ENCODE measurements at places on chromosomes 5 and 9. TPM values are rescaled to one million over a fixed set of nuclear protein-coding genes. Genes with fewer than 3 reads are reported as not detected.

Gene MLANA
- total RNA-seq, result 6.5 TPM

DNA sequence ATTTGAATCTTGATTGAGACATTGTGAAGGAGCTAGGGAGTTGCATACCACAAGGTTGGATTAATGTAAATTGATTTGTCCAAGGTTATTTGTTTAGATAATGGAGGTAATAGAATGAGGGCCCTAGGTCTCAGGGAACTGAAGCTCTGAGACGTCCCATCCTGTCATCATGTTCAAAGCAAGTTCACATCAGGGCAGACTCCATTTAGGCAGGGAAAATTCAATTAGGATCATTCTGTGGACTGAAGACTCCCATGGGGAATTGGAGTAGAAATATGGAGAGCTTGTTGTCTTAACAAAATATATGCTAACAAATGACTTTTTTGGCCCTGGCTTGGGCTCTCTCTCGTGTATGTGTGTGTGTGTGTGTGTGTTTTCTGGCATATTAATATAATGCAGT is 722.0 kb upstream of the ADAMTS16 start:
- no peak for DNase-seq

DNA sequence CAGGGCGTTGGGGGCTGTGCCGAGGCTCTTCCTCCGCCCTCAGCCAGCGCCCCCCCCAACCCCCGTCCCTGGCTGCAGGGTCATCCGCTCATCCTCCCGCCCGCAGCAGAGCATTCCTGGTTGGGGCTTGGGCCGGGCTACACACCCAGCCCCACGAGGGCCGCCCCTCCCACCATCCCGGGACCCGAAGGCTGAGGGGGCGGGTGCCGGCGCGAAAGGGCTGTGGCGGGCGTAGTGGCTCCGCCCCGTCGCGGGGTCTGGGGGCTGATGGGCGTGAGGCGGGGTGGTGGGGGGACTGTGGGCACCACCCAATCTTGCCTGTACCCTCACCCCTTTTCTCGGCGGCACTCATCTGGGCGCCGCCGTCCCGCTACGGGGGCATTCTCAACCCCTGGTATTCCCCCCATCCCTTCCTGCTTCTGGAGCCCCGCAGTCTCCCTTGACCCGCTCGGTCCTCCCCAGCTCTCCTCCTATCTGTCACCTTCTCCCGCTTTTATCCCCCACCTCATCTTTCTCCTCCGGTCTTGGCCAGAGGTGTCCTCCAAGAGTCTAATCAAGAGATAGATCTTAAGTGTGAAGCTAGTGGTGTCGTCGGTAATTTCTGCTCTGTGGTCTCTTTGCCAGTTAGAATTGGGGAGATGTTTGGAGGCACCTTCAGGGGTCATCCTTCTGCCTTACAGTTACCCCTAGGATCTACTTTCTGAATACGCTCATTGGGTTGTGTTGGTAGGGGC is 1.6 kb downstream of the FER start:
- DNase-seq, result peak; percentile 77

Gene ELOVL7
- 12.9 TPM for total RNA-seq

GRCh38 chr5:93621327-93621798 is 38.3 kb downstream of the NR2F1 start:
- no peak for DNase-seq

- no peak for DNase-seq
Measured at GRCh38 chr5:162410365-162410764, 342.8 kb downstream of the GABRG2 start.

Gene EQTN
- 1.4 TPM for total RNA-seq

DNA sequence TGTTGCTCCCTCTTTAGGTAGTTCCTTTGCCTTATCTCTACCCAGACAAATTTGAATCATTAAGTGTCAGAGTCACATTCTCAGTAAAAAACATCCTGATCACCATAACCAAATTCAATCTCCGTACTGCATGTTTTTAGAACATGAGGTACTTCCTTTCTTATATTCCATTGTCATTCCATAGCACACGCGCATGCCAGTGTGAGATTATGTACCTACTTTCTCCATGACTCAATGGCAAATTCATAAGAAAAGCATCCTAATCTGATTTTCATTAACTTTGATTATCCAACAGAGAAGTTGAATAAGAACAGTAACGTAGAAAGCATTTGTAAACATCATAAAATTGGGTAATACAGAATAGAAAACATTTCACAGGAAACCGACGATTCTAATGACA is 1118.6 kb upstream of the CDH9 start:
- no peak for DNase-seq

GRCh38 chr9:972501-973294 is 3.8 kb upstream of the DMRT3 start:
- no peak for DNase-seq

Gene LURAP1L
- 21.3 TPM for total RNA-seq

DNA sequence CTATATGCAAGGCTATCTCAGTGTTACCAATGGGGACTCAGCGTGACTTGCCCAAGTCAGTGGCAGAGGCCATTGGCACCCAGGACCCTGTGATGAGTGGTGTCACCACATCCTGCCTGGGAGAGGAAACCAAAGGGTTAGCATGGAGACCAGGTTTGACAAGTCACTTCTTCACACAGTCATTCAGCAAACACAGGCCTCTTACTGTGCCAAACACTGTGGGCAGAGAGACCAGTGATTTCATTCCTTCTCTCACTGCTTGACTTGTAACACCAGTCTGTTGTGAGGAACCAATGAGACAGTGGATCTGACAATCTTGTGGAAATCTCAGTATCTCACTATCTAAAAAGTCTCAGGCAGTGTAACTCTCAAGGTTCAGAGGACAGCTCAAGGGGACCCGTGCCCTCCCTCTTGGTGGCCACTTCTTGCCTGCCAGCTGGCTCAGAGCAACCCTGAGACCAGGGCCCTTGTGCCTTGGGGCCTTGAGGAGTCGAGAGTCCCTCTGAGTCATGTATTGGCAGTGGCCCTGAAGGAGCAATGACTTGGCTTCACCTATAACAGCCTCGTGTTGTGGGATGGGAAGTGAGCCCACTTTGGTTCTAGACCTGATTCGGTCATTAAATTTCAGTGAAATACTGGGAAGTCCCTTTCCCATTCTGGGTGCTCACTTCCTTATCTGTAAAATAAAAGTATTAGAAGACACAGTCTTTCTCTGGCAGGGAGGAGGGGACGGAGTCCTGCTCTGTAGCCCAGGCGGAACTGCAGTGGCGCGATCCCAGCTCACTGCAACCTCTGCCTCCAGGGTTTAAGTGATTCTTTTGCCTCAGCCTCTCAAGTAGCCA is 1.6 kb downstream of the FABP6 start:
- DNase-seq, result no peak

GRCh38 chr5:53326424-53327153 is 153.8 kb upstream of the FST start:
- DNase-seq, result peak; percentile 33

DNA sequence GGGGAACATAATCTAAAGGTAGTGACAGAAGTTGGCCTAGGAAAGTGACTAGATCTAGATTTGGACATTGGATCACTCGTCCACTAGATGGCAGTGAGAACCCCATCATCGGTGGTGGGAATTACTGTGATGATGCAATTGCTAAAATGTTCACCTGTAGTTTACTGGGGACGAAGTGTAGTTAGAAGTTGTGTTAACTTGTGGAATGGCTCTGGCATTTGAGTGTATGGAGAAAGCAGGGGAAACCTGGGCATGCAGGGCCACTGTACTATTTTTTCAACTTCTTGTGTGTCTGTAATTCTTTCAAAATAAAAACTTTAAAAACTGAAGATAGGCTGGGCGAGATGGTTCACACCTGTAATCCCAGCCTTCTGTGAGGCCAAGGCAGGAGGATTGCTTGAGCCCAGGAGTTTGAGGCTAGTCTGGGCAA is 75.5 kb downstream of the PHAX start:
- DNase-seq, result peak; percentile 43

DNA sequence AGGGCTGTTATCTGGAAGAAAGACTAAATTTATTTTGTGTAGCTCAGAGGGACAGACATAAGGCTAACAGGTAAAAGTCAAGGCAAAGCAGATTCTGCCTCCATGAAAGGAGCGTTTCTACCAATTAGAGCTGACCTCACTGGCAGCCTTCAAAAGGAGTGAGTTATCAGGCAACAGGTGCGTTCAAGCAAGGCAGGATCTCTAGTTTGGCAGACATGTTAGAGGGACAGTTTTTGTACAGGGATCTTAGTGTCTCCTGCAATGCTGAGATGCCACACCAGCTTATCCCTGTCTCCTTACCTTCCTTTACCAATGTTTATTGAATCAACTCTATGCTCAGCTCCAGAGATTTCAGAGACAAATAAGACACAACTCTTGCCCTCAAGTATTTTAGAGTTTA is 73.8 kb downstream of the NRG2 start:
- DNase-seq, result no peak

- no peak for DNase-seq
Measured at GRCh38 chr9:20865347-20865746, 166.1 kb downstream of the HACD4 start.

- DNase-seq, result no peak
Measured at GRCh38 chr9:21381448-21382339, 3.5 kb downstream of the IFNA2 start.

DNA sequence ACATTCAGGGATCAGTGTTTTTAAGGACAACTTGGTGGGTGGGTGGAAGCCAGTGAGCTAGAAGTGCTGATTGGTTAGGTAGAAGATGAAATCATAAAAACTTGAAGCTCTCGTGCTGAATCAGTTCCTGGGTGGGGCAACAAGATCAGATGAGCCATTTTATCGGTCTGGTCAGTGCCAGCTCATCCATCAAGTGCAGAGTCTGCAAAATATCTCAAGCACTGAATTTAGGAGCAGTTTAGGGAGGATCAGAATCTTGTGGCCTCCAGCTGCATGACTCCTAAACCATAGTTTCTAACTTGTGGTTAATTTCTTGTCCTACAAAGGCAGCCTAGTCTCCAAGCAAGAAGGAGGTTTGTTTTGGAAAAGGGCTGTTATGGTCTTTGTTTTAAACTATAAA is 166.4 kb downstream of the FAM170A start:
- no peak for DNase-seq

- peak; percentile 65 for DNase-seq
Measured at GRCh38 chr9:18688581-18689565, 214.9 kb downstream of the ADAMTSL1 start.

Gene GZMA
- total RNA-seq, result 0.89 TPM

- DNase-seq, result no peak
Measured at GRCh38 chr5:142016556-142016955, 3.7 kb upstream of the GNPDA1 start.

- DNase-seq, result no peak
Measured at GRCh38 chr9:27432308-27432707, 91.8 kb upstream of the IFNK start.

Gene DIAPH1
- 23.3 TPM for total RNA-seq

DNA sequence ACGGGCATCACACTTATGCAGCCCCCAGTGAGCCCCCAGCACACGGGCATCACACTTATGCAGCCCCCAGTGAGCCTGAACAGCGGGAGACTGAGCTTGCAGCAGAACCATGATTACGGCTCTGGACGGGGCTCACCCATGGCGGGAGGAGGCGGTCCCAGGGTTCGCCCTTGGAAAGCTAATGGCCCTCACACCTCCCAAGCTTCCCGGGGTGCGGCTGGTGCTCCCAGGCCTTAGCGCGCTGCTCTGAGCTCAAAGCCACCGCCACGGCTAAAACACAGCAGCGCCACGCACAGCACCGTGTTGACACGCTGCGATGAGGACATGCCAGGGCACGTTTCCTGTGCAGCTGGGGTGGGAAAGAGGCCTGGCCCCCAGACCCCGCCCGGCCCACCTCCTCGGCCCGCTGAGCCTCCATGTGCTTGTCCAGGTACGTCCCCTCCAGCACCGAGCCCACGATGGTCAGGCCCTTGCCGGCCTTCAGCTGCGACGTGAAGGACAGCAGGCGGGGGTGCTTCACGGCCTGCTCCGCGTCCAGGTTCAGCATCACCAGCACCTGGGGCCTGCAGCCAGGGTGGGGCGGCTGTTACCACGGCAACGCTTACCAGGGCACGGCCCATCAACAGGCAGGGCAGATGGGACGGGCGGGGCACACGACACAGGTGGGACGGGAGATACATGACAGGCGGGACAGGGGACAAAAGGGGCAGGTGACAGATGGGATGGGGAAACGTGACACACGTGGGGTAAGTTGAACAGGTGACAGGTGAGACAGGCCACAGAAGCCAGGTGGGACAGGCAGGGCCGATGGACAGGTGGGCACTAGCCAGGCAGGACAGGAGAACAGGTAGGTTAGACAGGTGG is 38.4 kb downstream of the SLC12A7 start:
- DNase-seq, result no peak

DNA sequence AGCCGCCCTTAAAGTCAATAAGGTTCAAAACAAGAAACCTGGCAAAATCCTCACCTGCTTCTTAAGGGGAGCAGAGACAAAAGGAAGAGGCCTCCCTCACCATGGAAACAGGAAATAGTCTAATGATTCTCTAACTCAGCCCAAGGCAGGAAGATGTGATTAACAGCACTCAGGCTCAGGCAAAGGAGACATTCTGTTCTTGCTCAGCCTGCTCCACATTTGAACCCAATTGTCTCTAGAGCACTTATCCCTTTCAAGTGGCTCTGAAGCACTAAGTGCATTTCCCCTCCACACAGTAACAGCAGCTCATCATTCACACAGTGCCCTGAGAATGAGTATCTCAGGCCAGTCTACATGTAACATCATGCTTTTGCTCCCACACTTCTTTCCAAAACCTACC is 72.3 kb downstream of the NIPSNAP3B start:
- no peak for DNase-seq

DNA sequence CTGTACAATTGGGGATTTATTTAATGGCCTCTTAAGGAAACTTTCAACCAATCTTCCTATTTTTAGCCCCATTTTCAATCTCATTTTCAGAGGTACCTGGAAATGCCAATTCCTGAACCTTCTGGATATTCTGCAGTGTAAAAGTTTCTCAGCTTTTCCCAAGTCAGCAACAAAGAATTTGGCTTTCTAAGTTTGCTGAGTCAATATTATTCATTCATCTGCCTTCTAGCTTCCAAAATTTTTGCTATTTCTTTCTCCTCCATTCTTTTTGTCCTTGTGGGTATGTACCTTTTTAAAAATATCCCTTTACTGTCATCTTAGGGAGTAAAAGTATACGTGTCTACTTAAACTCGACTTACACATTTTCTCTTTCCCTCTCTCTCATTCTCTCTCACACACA is 25.7 kb downstream of the CETN3 start:
- DNase-seq, result no peak

DNA sequence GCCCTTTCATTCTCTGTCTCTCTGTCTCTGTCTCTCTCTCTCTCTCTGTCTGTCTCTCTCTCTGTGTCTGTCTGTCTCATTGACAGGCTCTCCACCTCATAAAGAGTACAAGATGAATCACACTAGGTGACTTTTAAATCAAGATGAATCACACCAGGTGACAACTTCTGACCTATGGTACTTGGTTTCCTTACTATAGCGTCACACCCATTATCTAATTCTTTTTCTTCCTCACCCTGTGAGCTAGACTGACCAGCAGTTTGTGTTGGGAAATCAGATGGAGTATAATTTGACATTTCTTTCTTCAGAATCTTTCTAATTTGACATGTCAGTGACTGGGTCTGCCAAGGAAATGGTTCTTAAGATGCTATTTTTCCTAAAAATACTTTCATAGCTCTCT is 232.9 kb downstream of the ARRDC3 start:
- no peak for DNase-seq

GRCh38 chr9:35279946-35280345 is 118.1 kb downstream of the UNC13B start:
- DNase-seq, result no peak

All from skin of body (tissue), 3 donors.